ENCODE measurements at places on chromosomes 16 and 17.

- no peak overlapping the region for H3K27ac ChIP-seq
- DNase-seq, result no peak
- H3K4me1 ChIP-seq, result no peaks in the 10 kb centered on the region
- H3K4me3 ChIP-seq, result no peak overlapping the region
- no peaks in the 10 kb centered on the region for H3K36me3 ChIP-seq
Observed at GRCh38 chr17:62929320-62929719, 36.7 kb upstream of the TANC2 start.

GRCh38 chr17:46964315-46965265, 14.5 kb downstream of the RPRML start:
- no peak overlapping the region for H3K27ac ChIP-seq
- H3K36me3 ChIP-seq, result peaks cover 5% of the 10 kb centered on the region

DNA sequence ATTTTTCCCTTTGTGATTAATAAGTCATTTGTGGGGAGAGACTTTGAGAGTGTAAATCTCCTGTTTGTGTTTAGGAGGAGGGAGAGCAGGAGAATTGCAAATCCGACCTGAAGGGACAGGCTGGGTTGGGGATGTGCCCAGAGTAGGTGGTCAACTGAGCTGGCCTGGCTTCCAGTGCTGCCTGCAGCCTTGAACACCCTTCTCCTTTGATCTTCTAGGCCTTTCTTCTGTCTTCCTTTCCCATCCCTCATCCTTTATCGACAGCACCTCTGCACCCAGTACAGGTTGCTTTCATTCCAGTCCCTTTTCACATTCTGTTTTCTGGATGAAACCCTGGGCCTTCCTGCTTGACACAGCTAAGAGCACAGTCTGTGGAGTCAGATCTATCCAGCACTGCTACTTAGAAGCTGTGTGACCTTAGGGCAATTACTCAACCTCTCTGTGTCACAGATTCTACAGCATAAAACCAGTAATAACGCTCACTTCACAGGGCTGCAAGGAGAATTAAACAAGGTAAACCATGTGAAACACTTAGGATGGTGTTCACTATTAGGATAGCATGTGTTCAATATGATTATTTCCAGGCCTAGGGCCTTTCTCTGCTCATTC, 1.0 kb upstream of the CSNK2A2 start:
- H3K4me3 ChIP-seq, result peak overlapping the region; percentile 71
- H3K27ac ChIP-seq, result peak overlapping the region; percentile 18
- peaks cover 27% of the 10 kb centered on the region for H3K4me1 ChIP-seq
- DNase-seq, result no peak
- peaks cover 11% of the 10 kb centered on the region for H3K27me3 ChIP-seq

DNA sequence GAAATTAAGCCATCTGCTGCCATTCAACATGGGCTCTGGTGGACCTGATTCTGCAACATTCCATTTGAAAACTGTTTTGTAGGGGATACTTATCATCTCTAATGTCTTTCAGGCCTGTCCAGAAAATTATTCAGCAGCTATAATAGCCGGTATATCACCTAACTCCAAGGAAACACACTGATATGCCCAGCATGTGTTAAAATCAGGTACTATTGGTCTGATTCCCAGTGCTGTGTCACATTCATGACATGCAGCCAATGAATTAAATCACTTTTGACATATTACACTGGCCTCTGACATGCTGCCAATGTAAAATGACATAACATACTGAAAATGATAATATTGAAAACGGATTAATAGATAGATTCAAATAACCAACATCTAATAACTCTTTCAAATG, 60.5 kb upstream of the IRX5 start:
- no peaks in the 10 kb centered on the region for H3K36me3 ChIP-seq
- no peaks in the 10 kb centered on the region for H3K4me1 ChIP-seq
- peaks cover 2% of the 10 kb centered on the region for H3K27me3 ChIP-seq
- no peak overlapping the region for H3K27ac ChIP-seq

DNA sequence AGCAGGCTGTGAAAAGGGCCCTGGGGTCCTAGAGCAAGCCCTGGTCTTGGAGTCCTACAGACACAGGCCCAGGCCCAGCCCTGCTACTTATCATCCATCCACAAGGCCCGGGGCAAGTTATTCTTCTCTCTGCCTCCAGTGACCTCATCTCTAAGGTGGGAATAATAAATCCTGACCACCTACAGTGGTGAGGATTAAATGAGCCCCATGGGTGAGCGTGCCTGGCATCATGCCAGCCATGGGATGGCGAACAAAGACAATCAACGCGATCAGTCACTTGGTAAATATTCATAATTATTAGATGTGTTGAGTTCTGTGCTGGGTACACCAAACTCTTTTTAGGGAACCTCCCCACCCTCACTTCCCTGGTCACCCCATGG, 5.5 kb downstream of the KRT15 start:
- no peak overlapping the region for H3K4me3 ChIP-seq
- H3K36me3 ChIP-seq, result no peaks in the 10 kb centered on the region
- no peaks in the 10 kb centered on the region for H3K27me3 ChIP-seq
- no peak overlapping the region for H3K27ac ChIP-seq
- DNase-seq, result no peak
- H3K4me1 ChIP-seq, result no peaks in the 10 kb centered on the region

Data from activated CD4-positive, alpha-beta memory T cell treated with anti-CD3 and anti-CD28 coated beads for 36 hours (primary cell).